ENCODE measurements at places on chromosomes 5 and 9.

- no peak for DNase-seq
Measured at GRCh38 chr9:125536776-125537175, 170.2 kb downstream of the MAPKAP1 start.

GRCh38 chr9:5543875-5544702 is 33.8 kb downstream of the PDCD1LG2 start:
- DNase-seq, result no peak

- no peak for DNase-seq
Measured at GRCh38 chr5:137245438-137245837, 253.7 kb downstream of the SPOCK1 start.

DNA sequence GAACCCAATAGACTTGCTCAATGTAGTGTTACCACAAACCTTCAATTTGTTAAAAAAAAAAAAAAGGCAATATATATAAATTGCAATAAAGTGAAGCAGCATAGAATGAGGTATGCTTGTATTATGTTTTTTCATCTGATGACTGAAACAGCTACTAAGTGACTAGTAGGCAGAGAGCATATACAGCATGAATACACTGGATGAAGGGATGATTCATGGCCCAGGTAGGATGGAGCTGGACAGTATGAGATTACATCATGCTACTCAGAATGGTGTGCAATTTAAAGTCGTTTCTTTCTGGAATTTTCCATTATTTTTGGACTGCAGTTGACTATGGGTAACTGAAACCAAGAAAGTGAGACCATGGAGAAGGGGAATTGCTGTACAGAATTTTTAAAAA is 161.2 kb downstream of the GNA14 start:
- no peak for DNase-seq

- no peak for DNase-seq
Measured at GRCh38 chr5:130324953-130325671, 420.8 kb downstream of the CHSY3 start.

GRCh38 chr9:76162086-76162730 is 232.0 kb downstream of the RFK start:
- DNase-seq, result no peak
